Activated CD4-positive, alpha-beta T cell treated with anti-CD3 and anti-CD28 coated beads, Interleukin-10, Interleukin-2, amounts not matched to agents 100 ng/mL and 50 ng/mL, durations not matched to agents 16 hours and 8 hours (primary cell): ENCODE measurements at places on chromosomes 3 and 15.

- DNase-seq = peak; percentile 51
Observed at GRCh38 chr3:25532431-25533162, 104.5 kb downstream of the RARB start.

DNA sequence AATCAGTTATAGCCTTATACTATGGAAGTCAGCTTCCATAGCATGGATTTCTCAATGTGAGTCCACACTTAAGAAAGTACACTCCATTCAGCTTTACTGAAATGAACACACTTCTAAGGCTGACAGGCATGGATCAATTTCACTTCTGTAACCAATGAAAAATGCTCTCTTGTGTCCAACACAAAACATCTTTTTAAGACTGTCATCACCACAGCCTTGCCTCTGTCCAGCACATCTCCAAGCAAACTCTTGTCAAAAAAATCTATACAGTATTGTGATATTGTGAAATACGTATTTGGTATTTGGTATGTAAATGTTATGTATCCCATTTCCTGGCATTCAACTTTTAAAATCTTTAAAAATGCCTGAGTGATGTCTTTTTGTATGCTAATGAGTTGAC is 208.7 kb downstream of the RAP2B start:
- no peak for DNase-seq

GRCh38 chr3:45321607-45322391 is 66.6 kb upstream of the LARS2 start:
- DNase-seq = no peak

DNA sequence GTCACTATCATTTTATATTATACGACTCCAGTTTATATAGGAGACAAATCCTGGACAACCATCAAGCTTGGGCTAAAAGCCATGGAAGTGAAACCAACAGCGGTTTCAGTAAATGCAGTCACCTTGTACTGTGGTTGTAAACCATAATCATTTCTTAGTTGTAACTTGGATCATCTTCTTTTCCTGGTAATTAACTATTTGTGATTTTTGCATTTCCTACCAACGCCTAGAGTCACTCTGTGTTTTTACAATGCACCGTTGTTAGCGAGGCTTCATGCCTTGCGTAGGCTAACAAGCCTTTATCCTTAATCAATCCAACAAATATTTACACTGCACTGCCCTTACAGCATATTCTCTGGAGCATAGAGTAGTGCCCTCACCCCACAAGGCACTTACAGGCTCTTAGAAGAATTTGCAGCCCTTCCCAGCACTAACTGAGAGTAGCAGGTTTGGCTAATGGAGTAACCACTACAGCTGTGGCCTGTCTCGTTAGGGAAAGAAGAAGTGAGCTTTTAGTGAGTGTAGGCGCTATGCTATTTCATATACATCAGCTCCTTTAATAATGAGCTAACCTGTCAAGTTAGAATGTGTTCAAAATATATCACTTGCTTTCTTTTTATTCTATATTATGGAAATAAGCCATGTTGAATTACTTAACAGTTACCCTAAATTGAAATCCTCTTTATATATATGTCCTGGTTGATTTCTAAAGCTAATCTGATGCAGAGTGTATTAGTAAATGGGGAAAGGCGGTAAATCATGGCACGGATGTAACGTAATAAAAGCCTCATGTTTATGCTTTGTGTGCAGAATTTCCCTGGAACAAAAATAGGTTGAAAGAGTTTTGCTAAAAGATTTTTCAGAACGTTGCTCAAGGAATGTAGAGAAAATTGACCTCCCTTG is 62.8 kb downstream of the ABHD2 start:
- DNase-seq = no peak

- peak; percentile 57 for DNase-seq
Observed at GRCh38 chr3:50251220-50251619, 15.2 kb downstream of the GNAI2 start.

DNA sequence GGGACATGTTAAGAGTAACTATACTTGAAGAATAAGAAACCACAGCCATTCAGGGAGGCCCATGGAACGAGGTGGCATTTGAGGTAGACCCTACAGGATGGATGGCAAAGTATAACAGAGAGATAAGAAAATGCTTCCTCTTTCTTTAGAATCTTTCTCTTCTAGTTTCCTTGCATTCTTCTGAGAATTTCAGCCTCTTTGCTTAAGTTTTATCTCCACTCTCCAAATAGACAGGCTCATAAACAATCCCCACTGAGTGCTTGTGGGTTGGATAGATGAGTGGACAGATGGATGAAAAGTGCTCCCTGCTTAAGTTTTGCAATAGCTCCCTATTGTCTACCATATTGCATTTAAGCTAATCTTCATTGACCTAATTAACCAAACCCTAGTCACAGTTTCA is 103.7 kb downstream of the MEX3B start:
- no peak for DNase-seq

- DNase-seq = no peak
Observed at GRCh38 chr3:60316121-60316797, 935.0 kb downstream of the FHIT start.

- DNase-seq = no peak
Observed at GRCh38 chr3:193978486-193978885, 157.5 kb upstream of the HES1 start.

DNA sequence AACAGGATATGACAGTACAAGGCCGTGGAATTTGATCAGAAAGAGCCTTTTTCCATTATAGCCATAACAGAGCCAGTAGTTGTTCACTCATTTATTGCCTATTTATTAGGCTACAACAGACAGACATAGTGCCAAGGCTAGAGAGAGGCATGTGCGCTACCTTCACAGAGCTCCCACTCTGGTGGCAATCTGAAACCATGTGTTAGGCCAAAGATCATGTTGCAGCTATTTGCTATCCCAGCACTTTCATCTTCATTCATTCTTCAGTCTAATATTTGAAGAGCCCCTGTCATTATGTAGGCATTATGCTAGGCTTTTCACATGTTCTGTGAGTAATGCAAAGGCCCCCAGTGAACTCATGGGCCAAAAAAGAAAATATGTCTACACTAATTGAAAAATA is 404.8 kb downstream of the IGSF11 start:
- no peak for DNase-seq

GRCh38 chr15:60255390-60255789 is 142.4 kb downstream of the ANXA2 start:
- DNase-seq = peak; percentile 92

DNA sequence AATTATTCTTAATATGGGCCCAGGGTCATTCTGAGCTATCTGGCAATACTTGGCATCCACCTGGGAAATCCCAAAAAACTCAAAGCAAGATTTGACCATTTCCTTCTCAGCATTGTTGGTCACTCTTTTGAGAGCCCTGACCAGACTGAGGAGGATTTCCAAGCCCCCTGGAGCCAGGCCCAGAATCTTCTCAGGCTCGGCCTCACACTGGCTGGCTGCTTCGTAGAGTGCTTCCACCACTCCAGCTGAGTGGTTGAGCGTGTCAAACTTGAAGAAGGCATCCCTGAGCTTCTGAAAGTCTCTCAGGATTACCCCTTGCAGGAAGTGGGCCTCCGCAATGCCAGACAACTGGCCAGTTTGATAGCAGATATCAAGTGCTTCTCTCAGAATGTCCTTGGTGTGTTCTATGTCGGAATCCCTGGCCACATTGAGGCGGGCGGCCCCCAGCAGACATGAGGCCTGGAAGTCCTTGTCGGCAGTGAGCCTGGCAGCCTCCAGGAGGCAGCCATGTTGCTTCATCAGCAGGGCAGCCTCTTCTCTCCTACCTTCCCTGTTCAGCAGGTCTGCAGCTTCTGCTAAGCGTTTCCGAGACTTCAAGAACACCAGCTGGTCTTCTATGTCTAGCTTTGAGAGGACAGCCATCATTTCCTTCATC is 68.9 kb upstream of the DCLK3 start:
- no peak for DNase-seq

GRCh38 chr3:132573797-132574211 is 23.3 kb upstream of the ACKR4 start:
- no peak for DNase-seq
